ENCODE measurements at places on chromosomes 6 and 20.

DNA sequence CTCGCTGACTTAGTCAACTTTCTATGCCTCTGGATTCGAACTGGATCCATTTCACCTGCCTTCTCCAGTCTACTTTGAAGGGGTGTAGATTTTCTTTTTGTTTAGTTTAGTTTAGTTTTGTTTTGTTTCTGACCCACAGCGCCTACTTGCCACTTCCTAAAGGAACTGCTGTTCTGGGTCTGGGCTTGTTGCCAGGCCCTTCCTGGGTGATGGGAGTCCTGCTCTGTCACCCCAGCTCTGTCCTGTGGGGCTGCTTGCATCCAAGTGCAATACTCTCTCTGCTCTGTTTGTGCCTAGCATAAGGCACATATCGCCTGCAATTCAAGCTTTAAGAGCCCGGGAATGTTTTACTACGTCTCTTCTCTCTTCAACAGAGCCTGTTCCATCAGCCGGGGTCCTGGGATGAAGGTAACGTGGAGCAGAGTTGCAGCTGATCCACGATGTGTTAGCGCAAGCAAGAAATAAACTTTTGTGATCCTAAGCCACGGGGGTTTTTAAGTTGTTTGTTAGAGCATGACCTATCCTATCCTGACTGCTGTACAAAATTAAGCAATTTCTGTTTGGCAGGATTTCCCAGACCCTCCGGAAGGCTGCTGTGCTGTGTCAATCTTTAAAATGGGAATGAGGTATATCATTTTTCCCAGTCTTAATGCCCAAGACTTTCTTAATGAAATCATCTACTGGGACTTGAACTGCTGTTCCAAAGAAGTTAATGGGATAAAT, 30.9 kb upstream of the TAGAP start:
- DNase-seq = no peak

DNA sequence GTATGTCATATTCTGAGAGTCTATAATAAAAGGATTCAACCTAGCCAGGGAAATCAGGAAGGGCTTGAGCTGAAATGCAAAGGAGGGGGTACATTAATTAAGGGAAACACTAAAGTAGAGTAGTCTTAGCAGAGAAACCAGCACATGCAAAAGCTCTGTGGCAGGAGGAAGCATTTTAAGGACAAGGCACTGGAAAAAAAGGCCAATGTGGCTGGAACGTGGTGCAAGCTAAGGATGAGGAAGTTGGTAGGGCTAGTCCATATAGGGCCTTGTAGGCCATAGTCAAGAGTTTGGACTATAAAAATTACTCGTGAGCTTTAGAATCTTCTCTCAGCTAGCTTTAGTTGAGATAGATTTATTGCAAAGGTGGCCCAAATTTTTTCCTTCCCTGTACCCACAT, 75.2 kb upstream of the TOP1 start:
- DNase-seq = no peak

GRCh38 chr6:151747896-151748295, 59.6 kb upstream of the ESR1 start:
- DNase-seq = no peak

DNA sequence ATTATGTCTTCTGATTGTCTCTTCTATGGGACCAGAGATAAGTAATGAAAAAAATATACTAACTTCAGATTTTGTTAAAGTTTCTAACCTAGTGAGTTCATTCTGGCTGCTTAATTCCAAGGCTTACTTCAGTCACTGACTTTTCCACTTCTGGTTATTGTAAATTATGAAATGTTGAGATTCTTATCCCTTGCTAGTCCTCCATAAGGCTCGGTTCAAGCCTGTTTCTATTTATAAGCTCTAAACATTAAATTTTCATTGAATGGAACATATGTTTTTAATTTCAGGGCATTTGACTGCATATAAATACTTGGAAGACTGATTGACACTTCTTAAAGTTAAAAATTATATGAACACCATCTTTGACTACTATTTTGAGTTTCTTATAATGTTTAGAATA, 23.6 kb upstream of the NKAIN2 start:
- DNase-seq = no peak

DNA sequence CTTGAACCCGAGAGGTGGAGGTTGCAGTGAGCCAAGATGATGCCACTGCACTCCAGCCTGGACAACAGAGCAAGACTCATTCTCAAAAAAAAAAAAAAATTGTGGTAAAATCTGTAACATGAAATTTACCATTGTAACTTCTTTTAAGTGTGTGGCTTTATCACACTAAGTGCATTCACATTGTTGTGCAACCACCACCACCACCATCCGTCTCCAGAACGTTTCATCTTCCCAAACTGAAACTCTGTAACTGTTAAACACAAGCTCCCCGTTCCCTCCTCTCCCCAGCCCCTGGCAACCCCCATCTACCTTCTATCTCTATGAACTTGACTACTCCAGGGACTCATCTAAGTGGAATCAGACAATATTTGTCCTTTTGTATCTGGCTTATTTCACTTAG, 29.7 kb downstream of the PDRG1 start:
- no peak for DNase-seq

DNA sequence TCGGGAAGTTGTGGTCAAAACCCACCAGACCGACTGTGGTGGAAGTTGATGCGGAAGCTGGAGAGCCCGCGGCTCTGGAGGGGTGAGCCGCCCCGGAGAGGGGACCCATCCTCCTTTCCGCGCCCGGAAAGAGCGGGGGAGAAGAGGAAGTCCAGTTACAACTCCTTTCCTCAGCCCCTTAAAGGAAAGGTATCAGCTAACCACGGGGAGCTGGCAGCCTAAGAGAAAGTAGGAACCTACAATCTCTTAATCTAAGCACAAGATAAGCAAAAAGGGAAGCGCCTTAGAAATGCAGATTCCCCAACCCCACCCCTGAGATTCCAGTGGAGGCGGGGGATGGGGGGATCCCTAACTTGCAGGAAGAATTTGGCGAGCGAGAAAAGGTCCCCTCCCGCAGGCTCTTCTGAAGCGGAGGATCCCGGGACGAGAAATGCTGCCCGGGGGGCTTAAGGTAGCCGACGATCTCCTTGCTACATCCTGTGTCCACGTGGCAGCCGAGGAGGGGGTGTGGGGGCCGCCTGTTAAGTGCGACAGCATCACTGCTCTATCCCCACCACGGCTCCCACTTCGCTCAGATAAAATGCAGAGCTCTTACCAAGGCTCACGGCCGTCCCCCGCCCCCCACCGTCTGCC, 87.5 kb downstream of the ZFP64 start:
- no peak for DNase-seq

DNA sequence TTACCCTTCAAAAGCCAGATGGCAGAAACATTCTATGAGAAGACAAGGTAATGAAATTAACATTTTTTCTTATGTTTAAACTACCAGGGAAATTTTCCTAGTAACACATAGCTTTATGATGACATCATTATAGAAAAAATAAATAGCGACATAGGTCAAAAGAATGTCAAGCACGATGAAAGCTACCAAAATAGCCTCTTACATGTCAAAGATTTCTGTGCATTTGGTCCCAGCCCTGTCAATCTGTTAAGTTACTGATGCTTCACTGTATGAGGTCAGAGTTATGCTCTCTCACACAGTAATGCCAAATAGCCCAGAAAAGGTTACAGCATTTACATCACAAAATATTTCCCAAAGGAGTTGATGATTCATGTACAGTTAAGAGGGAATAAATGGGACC, 199.8 kb upstream of the DEFB112 start:
- no peak for DNase-seq

- no peak for DNase-seq
These were observed 17.4 kb downstream of the TBC1D20 start for GRCh38 chr20:444862-445426.

- DNase-seq = no peak
These were observed 36.2 kb upstream of the CDYL start for GRCh38 chr6:4740032-4740431.

- DNase-seq = peak; percentile 86
These were observed 28.1 kb downstream of the PDYN start for GRCh38 chr20:1965520-1966351.

DNA sequence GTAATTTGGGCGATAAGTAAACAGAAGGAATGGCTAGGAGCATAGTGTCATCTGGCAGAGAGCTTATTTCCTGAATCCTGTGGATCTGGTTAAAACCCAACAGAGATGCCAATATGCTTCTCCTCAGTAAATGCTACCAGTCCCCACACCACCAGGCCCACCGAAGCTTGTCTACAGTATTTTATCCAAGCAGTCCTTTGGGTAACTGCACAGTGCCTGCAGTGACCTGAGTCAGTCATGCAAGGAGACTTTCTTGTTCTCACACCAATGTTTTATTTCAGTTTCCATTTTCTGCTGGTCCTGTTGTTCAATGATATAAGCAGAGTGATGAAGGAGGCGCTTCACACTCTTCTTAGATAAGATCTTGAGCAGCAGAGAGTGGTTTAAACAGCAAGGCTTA, 326.3 kb downstream of the RIMS1 start:
- DNase-seq = no peak

GRCh38 chr6:73579389-73579788, 58.6 kb upstream of the EEF1A1 start:
- no peak for DNase-seq

- DNase-seq = no peak
These were observed 313.8 kb downstream of the COL12A1 start for GRCh38 chr6:74892091-74892490.

DNA sequence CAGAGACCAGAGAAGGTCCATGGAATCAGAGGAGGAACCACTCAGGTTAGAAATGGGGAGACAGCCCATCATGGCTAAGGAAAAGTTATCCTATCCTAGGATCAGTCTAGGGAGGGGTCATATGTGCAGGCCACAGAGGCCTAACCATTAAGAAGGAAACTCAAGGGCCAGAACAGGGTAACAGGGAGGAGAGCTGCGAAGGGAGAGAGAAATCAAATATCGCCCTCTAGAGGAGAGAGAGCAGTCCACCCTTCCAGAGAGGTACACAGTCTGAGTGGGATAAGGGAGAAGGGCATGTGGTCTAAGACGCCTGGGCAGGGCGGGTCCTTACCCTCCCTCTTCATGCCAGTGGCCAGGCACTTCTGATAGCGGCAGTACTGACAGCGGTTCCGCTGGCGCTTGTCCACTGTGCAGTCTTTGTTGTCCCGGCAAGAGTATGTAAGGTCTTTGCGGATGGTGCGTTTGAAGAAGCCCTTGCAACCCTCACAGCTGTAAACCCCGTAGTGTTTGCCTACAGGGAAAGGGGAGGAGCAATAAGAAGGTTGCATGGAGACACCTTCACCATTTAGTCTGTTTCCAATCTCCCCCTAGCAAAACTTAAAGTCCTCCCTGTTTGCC, 2.9 kb downstream of the RXRB start:
- no peak for DNase-seq

DNA sequence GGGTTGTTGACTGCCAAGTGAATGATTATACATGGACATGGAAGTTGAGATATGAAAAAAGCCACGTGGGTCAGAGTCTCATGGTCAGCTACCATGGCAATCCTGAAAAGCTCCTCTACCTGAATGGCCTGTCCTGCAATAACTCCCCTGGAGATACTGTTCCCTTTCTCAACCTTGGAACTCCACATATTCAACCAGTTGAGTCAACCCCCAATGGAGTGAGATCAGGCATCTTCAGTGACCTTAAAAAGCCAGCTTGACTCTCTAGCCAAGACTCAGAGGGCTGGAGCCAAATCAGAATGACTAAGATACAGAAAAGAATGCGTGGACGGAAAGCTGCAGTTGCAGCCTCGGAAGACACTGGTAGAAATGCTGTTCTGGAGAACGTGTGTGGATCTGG, 341.3 kb downstream of the FOXA2 start:
- no peak for DNase-seq

DNA sequence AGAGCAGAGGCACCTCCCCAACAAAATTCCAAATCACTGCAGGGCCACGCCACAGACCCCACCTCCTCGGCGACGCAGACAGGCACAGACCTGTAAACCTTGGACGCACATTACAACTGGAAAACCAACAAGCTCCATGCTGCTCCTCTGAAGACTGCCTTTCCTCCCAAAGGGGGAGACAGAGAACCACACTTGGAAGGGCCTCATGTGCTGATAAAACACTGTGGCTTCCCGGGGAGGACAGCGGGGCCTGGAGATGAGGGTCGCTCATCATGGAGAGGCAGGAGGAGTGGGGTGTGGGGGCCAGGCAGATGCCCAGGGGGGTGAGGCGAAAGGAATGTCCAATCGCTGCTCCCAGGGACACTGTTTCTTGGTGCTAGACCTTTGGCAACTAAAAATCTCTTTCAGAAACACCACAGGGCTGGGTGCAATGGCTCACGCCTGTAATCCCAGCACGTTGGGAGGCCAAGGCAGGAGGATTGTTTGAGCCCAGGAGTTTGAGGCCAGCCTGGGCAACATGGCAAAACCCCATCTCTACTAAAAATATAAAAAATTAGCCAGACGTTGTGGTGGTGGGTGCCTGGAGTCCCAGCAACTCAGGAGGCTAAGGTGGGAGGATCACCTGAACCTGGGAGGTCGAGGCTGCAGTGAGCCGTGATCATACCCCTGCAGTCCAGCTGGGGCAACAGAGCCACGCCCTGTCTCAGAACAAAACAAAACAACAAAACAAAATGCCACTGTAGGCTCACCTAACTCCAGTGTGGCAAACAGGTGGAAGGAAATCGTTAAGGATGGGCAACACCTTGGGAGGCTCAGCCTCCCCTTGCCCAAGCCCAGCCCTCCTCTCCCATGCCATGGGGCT, 53.8 kb downstream of the ABHD12 start:
- DNase-seq = no peak

DNA sequence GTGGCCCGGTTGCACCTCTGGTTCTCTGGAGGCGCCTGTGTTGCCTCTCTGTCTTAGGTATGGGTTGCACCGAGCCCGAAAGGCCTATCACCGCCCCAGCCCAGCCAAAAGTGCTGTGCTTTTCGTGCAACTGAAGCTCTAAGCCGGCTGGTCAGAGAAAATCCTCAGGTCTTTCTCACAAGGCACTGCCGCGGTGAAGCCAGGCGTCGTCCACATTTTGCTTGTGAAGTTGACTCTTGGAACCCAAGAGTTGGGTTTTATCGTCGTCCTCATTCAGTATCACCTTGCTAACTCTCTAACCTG, 726 bp upstream of the EMILIN3 start:
- no peak for DNase-seq

DNA sequence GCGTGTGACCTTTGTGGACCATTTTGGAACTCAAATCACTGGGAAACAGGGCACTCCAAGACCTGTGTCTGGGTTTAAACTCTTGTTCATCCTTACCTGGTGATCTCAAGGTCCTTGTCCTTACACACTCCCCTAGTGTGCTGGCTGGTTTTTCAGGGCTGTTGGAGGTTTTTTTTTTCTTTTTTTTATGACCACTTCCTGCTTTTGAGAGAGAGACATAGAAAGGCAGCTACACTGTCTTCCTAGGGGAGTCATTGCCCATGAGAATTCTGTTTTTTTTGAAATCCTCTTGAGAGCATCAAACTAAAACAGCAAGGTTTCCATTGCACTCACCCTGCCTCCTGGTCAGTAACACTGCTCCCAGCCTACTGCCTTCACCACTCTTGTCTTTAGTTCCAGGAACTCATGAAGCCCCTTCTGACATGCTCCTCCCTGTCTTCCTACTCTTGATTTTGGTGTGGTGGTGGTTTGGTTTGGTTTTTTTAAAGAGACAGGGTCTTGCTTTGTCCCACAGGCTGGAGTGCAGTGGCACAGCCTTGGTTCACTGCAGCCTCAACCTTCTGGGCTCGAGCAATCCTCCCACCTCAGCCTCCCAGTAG, 28.6 kb downstream of the PRPH2 start:
- no peak for DNase-seq
